ENCODE measurements at places on chromosomes 11 and 22.

DNA sequence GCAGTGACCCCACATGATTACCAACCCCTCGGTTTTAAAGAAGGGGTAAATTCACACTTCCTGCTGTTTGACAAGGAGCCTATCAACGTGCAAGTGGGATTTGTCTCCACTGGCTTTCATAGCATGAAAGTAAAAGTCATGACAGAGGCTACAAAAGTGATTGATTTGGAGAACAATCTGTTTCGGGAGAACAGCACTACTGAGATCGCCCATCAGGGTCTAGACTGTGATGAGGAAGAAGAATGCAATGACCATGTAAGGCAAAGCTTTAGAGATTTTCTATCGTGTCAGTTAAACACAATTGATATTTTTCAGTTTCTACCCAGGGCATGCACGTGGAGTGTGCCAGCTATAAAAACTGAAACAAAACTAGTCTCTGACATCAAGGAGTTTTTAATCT lies 41.7 kb downstream of the HORMAD2 start:
- no peak for DNase-seq

DNA sequence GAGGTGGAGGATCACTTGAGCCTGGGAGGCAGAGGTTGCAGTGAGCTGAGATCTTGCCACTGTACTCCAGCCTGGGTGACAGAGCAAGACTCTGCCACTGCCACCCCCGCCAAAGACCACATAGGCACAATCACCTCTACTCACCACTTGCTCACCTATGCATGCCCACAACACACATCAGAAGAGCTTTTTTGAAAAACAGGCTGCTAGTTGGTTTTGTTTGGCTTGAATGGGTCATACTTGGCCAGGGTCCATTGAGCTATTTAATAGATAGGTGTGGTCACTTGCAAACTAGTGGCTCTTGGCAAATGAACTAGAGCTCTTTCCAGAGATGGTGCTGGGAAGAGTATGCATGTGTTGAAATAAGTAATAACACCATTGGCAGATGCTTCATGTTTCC lies 80.1 kb downstream of the EMSY start:
- no peak for DNase-seq

- no peak for DNase-seq
Observed at GRCh38 chr11:36153551-36153950, 135.7 kb downstream of the COMMD9 start.

- no peak for DNase-seq
Observed at GRCh38 chr11:101091781-101092180, 37.8 kb downstream of the PGR start.

GRCh38 chr22:49632199-49633009 lies 195.3 kb downstream of the BRD1 start:
- DNase-seq = peak; percentile 98

GRCh38 chr11:873706-874105 lies 31.1 kb downstream of the TSPAN4 start:
- DNase-seq = no peak

DNA sequence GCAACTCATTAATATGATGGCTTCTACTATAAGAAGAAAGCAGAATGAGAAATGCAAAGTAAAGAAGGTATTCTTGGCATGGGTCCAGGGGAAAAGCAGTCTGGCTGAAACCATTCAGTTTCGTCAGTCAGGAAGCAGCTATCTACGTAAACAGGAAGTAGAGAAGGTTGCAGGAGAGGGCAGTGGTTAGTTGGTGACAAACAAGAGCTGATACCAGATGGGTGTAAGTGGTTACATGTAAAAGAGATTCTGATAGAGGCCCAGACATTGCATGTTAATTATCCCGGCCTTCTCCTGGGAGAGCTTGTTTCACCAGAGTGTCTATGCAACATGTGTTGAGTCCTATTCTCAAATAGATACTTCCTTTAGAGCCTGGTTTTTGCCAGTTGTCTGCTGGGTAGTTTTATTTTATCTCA lies 58.4 kb upstream of the PSMA1 start:
- DNase-seq = no peak

DNA sequence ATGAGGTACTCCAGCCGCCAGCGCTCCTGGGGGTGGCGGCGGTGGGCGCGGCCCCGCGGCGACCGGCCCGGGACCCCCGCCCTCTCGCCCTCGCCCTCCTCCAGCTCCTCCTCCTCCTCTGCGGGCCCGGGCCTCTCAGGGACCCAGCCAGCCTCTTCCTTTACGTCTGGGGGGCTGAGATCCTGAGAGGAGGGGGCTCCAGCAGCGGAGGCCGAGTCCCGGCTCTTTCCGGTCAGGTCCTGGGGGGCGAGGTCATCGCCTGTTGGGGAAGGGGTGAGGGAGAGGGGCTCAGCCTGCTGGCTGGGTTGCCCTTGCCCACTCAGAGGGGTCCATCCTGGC lies 4.3 kb downstream of the ZFTA start:
- peak; percentile 86 for DNase-seq

DNA sequence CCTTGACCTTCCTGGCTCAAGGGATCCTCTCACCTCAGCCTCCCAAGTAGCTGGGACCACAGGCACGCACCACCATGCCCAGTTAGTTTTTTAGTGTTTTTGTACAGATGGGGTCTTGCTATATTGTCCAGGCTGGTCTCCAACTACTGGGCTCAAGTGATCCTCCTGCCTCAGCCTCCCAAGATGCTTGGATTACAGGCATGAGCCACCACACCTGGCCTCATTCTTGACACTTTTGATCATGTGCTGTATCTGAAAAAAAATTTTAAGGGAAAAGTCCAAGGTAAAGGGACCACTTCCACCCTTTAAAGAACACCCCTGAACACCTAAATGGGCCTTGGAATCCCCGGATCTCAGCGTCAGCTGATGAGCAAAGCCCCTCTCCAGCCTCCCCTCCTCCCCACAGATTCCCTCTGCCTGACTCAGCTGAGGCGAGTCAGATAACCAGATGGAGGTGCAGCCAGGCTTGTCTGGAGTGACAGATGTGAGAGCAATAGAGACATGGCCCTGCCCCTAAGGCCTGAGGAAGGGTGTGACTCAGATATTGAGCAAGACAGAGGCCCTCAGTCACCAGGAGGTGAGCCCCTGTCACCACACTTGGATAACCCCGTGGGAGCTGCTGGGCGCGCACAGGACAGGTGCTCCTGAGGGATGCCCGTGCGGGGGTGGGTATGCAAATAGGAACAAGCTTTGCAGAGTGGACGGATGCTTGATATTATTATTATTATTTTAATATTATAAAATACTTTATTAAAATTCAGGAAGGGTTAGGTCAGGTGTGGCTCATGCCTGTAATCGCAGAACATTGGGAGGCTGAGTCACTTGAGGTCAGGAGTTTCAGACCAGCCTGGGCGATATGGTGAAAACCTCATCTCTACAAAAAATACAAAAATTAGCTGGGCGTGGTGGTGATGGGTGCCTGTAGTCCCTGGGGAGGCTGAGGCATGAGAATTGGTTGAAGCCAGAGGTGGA lies 5.0 kb upstream of the CCDC88B start:
- DNase-seq = peak; percentile 68

DNA sequence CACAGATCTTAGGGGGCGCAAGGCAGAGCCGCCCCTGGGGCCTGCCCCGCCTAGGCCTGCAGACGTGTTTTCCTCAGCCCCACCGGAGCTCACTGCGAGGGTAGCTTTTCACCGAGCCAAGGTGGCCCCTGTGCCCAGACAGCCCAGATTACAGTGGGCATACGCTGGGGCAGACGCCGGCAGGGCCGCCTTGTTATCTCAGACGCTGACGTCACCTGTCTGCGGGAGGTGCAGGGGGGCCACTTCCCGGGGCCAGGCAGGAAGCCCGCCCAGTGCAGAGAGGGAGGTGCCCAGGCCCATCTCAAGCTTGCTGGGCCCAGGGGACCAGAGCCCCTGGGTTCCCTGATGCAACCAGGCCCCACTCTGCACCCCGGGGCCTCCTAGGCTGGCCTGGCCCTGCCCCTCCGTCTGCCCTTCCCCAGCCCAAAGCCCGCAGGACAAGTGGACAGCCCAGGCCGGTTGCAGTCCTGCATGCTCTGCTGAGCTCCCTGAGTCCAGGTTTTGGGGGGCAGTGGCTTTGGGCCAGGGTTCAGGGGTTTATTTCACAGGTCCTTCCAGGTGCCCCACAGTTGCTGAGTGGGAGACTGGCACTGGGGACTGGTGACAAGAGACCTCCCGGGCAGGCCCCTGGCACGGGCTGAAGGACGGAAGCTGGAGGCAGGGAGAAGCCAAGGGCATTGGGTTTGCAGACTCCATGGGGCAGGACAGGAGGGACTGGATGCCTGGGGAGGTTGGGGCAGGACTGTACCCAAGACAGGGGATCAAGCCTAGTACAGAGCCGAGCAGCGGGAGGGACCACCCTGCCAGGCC lies 38.6 kb downstream of the IGF2 start:
- peak; percentile 60 for DNase-seq

- no peak for DNase-seq
Observed at GRCh38 chr11:98559961-98560360, 460.8 kb upstream of the CNTN5 start.

GRCh38 chr11:66316849-66317251 lies at the start of gene CD248:
TSS of gene CD248 (minus strand) at chr11:66317044. CDS start at chr11:66317027, 17 bp downstream.
- DNase-seq = peak; percentile 92

DNA sequence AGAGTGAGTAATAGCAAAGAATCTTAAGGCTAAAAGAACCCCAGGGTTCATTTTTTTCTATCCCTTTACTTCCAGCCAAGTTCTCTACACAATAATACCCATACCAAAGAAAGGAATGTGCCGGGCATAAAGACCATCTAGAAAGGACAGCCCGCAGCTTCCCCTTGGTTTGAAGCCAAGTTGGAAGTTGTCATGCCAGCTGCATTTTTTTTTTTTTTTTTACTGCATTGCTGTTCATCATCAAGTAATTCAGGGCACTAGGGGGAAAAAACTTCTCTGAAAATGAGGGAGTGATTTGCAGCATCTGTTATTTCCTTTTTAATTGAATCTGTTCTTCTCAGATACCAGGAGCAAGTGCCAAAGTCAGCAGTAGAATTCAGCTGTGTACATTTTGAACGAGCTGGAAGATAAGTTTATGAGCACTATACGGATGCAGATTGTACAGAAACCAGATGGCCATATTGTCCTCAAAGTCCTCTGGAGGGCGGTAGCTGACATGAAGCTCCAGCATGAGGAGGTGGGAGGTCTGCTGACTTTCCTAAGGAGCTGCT lies 56.4 kb downstream of the UBASH3B start:
- DNase-seq = no peak

DNA sequence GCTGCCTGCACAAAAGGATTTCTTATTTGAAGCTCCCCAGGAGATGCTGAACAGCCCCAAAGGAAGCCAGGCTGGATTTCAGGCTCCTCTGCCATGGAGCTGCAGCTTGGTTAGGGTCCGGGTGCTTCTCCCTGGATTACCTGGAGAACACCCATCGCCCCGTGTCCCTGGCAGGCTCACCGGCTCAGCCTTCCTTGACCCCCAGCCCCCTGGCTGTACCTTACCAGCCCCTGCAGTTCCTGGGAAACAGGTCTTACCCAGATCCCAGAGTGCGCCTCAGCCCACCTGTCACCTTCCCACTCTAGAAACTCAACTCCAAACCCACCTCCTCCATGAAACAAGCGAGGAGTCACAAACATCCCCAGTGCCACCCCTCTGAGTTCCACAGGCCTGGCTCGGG lies 45.3 kb upstream of the CD5 start:
- no peak for DNase-seq

DNA sequence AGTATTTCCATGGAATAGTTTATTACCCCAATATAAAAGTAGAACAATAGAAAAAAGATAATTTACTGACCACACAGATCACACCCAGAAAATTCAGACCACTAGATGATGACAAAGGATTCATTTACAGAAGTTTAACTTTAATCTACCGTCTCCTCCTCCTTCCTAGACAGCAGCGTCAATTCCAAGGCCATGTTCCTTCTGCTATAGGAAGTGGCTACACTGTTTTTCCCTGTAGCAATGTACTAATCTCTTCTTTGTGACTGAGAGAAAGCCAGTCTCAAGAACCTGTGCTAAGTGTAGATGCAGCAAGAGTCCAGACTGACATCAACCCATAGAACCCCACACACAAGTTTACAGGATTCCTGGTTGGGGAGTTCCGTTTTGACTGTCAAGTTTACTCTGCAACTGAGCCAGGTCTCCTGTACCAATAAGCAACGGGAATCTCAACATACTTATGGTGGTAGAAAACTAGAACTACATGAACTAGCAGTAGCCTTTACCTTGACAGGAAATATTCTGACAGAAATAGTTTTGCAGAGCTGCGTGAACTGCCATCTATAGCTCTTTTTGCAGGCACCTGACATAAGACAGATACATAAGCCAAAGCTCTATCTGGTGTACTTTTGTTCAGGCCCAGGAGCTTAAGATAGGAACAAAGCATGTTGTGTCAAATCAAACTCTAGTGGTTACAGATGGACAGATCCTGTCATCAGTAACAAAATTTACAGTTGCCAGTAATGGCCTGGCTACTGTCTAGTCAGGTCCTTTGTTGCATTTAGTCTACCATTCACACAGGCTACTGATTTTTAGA lies 42.9 kb downstream of the MRTFA start:
- DNase-seq = no peak

- DNase-seq = peak; percentile 68
Observed at GRCh38 chr11:117823294-117823945, 1.1 kb downstream of the FXYD2 start.

DNA sequence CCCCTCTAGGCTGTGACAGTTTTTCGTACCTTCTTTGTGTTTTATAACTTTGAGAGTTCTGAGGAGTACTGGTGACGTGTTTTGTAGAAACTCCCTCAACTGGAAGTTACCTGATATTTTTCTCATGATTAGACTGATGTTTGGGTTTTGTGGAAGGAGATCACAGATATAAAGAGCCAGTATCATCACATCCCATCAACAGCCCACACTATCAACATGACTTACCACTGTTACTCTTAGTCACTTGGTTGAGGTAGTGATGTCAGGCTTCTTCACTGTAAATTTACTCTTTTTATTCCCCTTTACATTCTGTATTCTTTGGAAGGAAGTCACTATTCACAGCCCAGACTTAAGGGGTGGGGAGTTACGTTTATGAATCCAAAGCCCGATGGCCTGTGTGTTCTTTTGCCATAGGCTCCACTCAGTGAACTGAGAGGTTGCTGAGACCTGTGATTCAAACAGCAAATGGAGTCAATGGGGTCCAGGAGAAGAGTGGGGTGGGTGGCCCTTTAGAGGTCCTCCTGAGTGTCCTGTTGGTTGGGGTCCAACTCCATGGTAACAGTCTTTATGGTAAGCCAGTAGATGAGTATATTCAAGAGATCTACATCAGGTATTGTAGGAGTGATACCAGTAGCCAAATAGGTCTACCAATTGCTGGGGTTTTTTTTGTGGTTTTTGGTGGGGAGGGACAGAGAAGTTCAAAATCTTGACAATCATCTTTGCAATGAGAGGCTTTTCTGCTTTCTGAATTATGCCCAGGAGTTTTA lies 15.2 kb upstream of the MS4A4E start:
- no peak for DNase-seq

DNA sequence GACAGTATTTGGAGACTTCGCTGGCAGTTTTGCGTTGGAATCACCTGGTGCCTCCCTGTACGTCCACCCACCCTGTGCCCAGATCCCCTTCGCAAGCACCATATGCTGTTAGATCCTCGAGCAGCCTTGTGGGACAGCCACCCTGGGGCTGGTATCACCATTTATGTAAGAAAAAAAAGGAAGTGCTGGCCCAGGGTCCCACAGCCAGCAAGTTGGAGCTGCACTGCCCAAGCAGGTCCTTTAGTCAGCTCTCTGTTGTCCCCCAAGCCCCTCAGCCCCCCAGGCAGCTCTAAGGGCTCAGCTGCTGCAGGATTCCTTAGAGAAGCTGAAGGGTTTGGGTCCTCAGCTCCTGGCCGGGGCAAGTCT lies 80.3 kb downstream of the FBLN1 start:
- DNase-seq = no peak

GRCh38 chr22:21455334-21456089 lies 11.7 kb upstream of the TMEM191C start:
- DNase-seq = no peak

Measured in H7 (cell line).